ENCODE measurements at places on chromosomes 3 and 15.

GRCh38 chr3:56962206-56962605, 98.3 kb upstream of the SPATA12 start:
- DNase-seq, result no peak

DNA sequence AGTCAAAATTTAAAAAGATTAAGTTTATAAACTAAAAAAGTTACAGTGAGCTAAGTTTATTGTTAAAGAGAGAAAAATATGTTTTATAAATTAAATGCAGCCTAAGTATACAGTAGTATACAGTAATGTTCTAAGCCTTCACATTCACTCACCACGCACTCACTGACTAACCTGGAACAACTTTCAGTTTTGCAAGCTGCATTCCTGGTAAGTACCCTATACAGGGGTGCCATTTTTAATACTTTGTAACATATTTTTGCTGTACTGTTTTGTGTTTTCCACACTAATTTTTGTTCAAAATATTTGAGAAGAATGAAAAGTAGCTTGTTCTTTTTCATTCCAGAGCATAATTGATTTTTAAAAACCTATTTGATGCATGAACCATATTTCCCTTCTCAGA, 524.9 kb downstream of the RBMS3 start:
- no peak for DNase-seq

DNA sequence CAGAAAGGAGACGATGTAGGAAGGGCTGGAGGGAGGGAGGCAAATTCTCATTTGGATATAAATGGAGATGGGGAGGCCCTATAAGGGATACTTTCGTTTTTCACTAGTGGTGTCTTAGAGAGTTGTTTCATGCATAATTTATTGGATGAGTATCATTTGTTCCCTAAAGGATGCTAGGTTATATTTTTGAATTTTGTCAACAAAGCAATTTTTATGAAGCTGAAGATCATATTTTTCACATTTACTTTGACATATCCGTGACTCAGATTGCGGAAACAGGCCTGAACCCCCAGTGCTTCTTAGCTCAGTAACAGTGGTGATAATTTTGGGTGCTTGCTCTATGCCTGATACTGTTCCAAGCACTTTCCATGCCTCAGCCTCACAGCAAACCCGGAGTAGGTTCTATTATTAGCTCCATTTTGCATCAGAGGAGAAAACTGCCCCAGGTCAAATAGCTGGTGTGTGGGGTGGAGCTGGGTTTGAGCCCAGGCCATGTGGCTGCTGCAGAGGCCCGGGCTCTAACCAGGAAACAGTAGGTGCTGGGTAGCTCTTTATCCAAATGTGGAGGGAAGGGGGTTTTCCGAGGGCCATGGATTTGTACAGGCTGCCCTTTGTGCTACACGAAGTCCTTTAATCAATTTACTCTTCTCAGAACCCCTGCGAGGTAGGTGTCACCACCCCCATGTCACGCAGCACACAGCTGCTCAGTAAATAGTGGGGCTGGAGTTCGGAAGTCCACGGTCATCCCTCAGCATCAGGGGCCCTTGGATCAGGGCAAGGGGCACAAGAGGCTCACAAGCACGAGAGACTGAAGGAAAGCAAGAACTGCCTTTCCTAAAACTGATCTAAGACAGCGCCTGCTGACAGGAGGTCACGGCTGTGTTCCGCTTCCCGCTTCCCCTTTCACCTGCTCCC, 99.1 kb downstream of the SLC49A4 start:
- DNase-seq, result no peak

- no peak for DNase-seq
Measured at GRCh38 chr15:77808075-77808474, 175.4 kb upstream of the LINGO1 start.

GRCh38 chr3:125440559-125440955, 65.4 kb upstream of the ZNF148 start:
- DNase-seq, result no peak

- no peak for DNase-seq
Measured at GRCh38 chr3:70183781-70184504, 128.5 kb downstream of the MDFIC2 start.

GRCh38 chr3:23952646-23953045, 7.6 kb downstream of the NR1D2 start:
- no peak for DNase-seq

DNA sequence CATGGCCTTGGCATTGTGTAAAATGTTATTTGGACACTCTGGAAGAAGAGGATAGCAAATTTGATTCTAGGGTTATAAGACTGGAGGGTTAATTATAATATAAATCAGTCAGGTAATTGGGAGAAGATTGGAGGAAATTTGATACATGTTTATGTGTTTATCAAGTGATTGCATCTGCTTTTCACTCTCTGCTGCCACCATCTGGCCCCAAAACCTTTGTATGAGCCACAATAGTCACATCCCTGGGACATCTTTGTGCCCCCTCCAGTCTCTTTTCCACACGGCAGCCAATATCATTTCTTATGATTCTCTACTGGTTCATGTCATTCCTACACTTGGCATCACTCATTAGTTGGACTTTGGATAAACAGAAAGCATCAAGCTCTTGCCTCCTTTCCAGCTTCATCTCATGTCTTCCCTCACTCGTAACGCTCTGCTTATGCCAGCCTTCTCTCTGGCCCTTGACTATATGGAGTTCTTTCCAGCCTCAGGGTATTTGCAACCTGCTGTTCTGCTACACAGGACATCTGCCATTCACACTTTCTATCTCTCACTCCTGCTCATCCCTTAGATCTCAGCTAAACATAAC, 602.3 kb upstream of the SUCLG2 start:
- DNase-seq, result no peak

DNA sequence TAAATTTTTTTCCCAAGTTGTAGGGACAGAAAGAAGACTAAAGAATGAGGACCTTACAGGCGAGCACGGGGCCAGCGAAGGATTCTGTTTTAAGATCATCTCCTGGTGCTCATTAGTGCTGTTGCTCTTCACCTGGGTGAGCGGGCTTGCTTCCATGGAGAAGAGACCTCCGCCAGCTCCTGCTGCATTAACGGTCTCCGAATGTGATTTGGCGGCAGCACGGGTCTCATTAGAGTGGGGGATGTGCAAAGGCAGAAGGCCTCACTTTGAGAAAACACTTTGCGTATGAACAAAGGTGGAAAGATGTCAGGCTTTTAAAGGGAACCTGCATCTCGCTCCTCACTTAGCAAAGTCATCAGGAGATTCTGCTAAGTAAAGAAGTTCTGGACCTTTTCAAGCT, 753.4 kb upstream of the CFAP20DC start:
- DNase-seq, result no peak

- DNase-seq, result no peak
Measured at GRCh38 chr3:38580450-38581382, 68.8 kb downstream of the SCN5A start.

DNA sequence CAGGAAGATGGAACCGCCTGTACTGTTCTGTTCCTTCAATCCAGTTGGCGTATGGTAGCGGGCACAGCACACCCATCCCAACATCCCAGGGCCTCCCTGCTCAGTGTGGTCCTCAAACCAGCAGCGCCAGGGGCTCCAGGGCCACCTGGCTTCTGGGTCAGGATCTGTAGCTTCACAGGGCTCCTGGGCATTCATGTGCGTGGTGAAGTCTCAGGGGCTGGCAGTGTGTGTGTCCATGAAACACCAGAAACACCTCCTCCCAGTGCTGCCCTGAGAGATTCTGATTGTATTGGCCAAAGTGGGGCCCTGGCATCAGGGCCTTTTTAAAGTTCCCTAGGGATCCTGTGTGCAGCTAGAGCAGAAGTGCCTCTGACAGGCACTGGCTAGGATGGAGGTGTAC, 42.1 kb downstream of the ABTB1 start:
- DNase-seq, result no peak

DNA sequence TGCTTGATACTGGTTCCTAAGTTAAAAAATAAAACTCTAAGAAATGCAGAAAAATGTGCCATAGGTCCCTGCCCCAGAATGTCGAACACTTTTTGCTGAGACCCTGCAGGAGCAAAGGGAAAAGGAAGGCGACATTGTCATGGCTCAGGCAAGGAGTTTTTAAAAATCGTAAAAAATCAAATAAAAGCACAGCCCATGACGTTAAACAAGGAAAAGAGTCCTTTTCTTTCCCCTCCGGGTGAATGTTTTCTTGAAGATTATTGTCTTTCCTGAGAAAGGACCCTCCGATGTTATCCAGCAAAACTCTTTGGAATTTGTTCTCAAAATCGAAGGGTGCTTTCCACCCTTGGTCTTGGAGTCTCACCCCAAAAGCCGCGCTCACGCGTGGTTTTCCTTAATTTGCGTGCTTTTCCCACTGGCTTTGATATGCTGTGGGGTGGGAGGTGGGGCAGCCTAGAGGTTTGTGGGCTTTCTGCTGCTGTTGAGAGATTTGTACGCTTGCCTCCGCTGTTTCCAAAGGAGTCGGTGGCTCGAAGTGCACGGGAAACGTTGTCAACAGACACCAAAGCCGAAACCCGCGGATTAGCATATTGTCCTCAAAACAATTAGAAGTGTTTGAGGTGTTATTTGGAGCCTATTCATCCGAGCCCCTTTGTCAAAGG, 2.9 kb downstream of the SOX14 start:
- DNase-seq, result no peak

- DNase-seq, result no peak
Measured at GRCh38 chr3:12753275-12754028, 5.6 kb downstream of the TMEM40 start.

DNA sequence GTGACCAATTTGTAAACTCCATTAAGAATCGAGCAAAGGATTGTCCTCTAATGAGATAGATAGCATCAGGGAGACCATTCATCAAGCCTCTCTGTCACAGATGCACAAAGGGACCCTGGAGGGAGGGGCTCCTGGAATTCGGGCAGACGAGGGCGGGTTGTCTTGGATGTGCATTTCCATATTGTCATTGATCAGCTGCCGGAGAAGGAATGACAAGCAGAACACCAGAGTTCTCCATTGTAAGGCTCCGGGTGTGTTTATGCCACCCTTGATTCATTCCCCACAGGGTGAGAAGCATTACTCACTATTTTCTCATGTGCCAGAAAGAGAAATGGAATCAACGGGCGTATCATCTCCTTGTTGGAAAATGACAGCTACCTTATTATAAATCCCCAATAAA, 167.5 kb downstream of the EBLN2 start:
- no peak for DNase-seq

DNA sequence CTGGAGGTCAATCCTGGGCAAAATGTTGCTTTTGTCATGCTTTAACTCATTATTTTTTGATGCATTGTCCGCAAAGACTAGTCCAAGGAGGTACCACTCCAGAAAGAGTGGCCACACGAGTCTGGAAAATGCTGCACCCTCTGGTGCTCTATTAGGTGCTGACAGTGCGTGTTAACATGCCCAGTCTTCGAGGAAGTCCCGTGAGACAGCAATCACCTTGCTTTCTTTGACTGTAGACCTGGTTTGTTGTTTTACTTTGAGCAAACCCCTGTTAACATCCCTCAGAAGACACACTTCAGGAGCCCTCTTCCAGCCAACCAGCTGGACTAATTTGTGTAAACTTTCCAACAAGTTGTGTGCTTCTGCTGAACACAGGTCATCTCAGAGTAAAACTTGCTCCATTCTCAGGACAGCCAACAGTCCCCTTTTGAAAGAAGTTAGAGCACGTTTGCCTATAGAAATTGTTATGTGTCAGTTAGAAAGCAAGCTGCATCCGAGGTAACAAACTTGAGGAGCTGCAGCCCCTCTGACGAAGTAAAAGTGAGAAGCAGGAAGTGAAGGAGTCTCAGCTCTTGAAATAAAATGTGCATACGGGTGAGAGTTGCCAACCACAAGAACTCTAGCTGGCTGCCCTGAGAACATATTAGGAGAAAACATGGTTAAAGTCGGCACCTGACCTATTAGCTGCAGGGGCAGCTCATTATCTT, 205.0 kb downstream of the LPP start:
- DNase-seq, result peak; percentile 7

GRCh38 chr15:80275961-80276360, 23.9 kb upstream of the CTXND1 start:
- DNase-seq, result no peak

DNA sequence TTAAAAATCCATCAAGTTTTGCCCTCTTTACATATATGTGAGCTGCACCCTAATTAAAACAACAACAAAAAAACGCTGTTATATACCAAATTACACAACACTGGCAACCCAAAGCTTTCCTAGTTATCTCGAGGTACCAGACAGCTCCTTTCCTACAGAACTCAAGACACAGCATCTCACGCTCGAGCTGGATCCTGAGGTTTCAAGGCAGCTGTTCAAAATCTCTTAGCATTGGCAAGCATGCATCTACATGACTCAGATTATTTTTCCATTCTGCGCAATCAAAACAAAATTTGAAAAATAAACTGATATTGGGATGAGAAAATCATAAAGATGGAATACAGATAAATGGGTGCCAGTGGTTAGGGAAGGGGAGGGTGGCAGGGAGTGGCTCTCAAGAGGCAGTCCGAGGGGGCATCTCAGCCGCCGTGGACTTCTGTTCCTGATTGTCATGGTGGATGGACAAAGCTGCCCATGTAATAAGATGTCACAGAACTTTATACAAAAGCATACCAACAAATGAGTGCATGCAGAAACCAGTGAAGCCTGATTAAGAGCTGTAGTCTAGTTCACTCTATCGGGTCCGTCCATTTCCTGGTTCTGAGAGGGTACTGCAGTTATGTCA, 91.5 kb downstream of the ADAMTS17 start:
- no peak for DNase-seq

DNA sequence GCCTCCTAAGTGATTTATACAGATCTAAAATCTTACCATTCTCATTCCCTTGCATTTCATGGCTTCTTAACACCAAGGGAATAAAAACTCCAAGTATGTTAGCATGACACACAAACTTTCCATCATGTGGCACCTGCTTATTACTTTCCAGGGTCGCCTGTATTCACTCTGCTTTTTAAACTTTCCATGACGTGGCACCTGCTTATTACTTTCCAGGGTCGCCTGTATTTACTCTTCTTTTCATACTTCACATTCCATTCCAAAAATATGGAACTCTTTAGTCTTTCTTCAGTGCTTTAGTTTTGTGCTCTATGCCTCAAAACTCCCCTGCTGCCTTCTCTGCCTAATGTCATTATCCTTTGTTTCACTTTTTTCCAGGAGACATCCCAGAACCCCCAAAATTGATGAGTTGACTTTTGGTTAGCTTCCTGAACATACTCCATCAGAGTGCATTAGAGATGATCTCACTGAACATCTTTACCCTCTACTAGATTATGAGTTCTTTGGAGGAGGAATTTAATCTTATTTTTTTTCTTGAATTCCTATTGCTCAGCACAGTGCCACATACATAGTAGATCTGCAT, 47.0 kb downstream of the CALML4 start:
- DNase-seq, result no peak

GRCh38 chr3:127456471-127457093, 134.0 kb downstream of the TPRA1 start:
- no peak for DNase-seq

DNA sequence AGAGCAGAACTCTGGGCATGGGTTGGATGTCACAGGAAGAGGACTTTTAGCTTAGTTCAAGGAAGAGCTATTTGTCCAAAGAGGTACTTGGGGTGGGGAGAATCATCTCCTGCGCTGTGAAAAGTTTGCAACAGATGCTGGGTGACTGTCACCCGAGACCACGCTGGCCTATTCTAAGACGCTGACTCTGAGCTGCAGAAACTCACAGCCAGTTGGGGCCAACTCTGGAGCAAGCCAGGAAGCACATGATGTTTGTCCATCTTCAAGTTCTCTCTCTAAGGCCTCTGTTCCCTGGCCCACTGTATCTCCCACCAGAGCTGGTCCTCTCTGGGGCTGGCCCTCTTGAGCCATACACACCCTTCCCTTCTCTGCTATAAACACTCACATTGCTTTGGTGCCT, 17.9 kb upstream of the CDCP1 start:
- no peak for DNase-seq

Data from activated naive CD4-positive, alpha-beta T cell (primary cell).